ENCODE measurements at places on chromosomes 12 and 14. TPM values are rescaled to one million over a fixed set of nuclear protein-coding genes. Genes with fewer than 3 reads are reported as not detected.

TCL1B gene
- not detected for total RNA-seq

NOXRED1 gene
- 0.14 TPM for total RNA-seq

AQP2 gene
- total RNA-seq, result not detected

CELA1 gene
- not detected for total RNA-seq

CCT2 gene
- 153 TPM for total RNA-seq

VRTN gene
- total RNA-seq, result not detected

VTI1B gene
- total RNA-seq, result 68.1 TPM

CD27 gene
- 0.14 TPM for total RNA-seq

CNTN1 gene
- 0.65 TPM for total RNA-seq

NFE2 gene
- total RNA-seq, result 0.28 TPM

KRT73 gene
- not detected for total RNA-seq

ITGA5 gene
- 183 TPM for total RNA-seq

GALNT9 gene
- 0.14 TPM for total RNA-seq

Measured in smooth muscle cell of bladder (primary cell).